NCI-H146 (cell line): ENCODE measurements at places on chromosomes 3 and 15.

DNA sequence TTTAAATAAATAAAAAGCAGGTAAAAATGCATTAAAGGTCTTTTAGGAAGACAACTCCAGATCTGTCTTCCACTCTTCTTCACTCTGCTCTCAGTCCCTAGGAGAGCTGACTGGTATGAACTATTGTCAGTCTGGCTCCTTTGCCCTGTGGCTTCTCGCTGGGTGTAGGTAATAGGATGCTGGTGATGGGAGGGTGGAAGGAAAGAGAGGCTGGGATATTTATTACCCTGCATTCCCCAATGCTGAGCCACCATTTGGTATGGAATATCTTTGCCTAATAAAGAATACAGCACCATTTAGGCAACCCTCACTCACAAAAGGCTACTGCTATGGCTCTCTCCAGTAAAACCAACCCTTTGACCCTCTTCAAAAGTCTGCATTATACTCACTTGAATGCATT, 326.9 kb downstream of the CNTN3 start:
- DNase-seq: no peak

DNA sequence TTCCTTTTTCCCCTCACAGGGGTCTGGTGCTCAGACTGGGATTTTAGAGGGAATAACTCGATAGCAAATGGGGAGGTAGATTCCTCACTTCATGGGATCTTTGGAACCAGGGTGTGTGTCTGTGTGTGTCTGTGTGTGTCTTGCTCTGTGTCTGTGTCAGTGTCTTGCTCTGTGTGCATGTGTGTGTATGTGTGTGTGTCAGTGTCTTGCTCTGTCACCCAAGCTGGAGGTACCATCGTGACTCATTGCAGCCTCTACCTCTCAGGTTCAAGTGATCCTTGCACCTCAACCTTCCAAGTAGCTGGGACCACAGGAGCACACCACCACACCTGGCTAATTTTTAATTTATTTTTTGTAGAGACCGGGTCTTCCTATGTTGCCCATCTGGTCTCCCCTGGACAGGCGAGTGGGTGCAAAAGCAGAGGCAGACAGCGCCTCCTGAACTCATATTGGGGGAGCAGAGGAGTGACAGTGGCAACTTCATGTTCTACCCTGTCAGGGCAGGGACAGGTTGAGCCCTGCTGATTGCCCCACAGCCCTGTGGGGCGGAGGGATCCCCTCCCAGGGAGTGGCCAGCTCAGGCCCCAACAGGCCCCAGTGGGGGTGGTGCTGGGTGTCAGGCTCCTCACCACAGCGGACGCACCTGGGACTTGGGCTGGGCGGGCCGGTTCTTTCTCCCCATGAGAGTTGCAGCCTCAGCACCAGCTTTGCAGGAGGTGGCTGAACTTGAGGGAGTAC, 10.4 kb upstream of the SEMA4B start:
- no peak for DNase-seq

DNA sequence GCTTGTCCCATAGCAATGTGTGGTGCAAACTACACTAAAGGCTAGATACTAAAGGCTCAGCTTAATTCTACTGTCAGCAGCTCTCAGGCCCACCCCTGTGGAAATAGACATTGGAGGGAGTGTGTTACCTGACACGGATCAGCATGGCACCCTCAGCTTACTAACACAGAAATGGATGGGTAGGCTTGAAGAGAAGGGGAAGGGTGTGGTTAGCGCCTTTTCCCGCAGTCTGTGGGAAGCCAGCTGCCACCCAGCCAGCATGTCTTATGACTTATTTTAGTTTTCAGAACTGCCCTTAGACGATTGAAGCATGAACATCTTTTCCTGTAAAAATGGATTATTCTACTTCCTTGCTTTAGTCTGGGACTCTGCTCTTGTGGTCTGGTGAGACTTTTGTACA, 25.8 kb upstream of the ADPGK start:
- no peak for DNase-seq

- DNase-seq: no peak
These were observed 2.8 kb upstream of the CCDC9B start for GRCh38 chr15:40343512-40343911.

DNA sequence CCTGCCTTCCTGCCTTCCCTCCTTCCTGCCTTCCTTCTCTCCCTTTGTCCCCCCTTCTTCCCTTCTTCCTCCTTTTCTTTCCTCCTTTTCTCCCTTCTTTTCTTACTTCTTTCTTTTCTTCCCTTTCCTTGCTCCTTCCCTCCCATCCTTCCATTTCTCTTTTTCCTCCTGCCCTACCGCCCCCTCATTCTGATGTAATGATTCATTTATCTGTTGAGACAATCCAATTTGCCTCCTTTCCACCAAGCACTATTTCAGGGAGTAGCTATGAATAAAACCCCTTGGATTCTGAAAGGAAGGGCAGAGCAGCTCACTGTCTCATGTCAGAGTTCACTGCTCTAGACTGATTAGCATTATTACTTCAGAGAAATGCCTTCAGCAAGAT, 462.6 kb downstream of the PDCD6IP start:
- DNase-seq: no peak
